ENCODE measurements at places on chromosomes 4 and X.
A peak's percentile ranks its signal among the peaks of the same experiment; 100 is the strongest.

DNA sequence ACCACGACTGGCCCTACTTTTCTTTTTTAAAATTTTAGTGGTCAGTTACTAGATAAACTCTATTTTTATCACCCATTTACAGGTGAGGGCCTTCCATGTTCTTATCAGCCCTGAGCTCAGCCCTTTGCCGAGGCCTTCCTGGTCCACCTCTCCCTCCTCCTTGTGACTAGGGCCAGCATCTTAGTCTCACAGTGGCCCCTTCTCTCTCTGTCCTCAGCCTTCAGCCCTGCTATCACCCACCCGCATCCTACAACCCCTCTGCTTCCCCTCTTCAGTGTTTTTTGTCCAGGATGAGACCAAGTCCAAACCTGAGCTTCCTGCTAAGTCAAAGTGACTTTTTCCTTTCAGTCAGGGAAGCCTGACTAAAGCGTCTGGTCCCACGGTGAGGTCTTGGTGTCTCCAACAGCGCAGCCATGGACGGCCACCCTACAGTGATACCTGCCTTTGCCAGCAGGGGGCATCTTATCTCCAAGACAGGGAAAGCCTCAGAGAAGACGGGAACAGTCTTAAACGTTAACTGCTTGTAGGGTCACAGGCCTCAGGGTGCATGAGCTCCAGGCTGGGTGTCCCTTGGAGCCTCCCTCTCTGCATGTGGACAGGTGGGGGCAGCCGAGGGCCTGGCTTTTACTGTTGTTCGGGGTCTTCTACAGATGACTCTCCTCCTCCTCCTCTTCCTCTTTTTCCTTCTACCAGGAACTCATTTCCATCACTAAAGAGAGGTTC, 11.7 kb upstream of the GAGE10 start:
- DNase-seq, result peak; percentile 58

DNA sequence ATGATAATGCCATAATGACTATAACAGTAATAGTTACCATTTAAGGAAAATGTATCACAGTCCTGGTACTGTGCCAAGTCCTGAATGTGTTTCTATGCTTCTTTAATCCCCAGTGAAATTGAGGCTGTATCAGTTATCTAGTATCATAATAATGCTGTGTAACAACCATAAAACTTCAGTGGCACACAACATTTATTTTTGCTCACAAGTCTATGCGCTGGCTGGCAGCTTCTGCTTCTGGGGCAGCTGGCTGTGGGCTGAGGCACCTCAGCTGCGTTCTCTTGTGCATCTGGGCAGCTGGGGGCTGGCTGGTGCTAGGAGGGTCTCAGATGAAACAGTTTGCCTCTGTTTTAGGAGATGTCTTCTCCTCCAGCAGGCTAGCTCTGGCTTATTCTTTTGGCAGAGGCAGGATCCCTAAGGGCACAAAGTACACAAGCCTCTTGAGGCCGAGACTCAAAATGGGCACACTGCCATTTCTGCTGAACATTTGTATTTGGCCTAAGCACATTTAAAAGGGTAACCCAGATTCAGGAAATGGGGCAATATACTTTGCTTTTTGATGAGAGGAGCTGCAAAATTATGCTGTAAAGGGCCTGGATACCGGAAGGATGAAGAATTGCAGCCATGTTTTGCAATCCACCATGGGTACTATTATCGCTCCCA, 62.6 kb upstream of the DHX15 start:
- DNase-seq, result no peak

DNA sequence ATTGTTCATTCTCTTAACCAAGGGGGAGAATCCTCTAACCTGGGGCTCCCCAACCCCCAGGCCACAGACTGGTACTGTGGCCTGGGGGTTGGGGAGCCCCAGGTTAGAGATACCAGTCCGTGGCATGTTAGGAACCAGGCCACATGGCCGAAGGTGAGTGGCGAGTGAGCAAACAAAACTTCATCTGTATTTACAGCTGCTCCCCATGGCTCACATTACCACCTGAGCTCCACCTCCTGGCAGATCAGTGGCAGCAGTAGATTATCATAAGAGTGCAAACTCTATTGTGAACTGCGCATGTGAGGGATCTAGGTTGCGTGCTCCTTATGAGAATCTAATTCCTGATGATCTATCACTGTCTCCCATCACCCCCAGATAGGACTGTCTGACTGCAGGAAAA, 957.2 kb upstream of the PRKX start:
- no peak for DNase-seq

DNA sequence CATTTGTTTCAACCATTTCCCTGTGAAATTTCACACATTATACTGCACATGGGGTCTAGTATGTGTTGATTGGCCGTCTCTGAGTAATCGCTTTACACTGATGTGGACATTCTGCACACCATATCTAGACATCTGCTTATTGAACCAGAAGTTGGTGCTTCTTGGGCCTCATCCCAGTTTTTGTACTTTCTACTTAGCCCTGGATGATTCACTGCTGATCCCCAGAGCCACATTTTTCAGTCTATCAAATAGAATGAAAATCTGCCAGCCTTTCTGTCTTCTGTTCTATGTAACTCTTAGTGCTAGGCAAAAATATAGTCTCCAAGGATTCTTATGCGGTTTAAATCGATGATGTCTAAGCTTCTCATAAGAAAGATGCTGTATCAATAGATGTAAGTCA, 40.5 kb upstream of the RELL1 start:
- DNase-seq, result no peak

DNA sequence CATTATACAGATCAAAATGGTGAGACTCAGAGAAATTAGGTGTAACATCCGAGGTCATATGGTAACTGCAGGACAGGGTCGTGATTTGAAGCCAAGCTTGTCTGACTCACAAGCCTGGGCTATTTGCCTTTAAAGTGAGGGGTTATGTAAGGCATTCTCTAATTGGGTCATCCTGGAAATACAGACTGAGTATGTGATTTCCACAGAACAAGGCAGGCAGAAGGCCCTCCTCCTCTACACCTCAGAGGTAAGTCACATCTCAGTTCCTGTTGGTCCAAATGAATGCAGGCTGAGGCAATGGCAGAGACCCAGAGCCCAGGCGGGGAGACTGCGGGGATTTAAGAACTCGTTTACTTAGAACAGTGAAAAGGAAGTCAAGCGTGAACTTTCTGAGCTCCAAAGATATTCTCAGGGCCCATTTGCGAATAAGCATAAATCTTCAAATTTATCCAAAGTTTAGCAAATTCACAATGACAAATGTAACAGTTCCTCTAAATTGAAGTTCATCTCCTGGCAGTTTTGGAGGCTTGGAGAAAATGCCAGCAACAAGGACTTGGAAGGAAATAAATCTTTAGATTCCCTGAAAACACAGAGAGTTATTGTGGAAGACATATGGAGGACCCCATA, 153.3 kb downstream of the LDB2 start:
- peak; percentile 34 for DNase-seq

DNA sequence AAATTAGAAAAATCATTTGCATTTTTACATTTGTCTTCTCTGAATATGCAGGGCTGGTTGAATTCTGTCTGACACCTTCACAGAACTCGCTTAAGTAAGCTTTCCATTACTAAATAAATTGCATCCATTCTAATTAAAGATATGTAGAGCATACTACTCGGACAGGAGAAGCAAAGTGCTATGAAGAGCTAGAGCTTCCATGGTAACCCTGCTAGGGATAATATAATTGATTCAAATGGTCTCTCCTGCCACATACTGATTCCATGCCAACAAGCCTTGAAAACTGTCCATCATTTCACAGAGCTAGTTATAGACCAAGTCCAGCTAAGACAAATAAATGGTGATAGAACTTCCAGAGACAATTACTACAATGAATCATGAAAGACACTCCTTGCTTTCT, 571.5 kb downstream of the KCNIP4 start:
- no peak for DNase-seq

GRCh38 chr4:176499518-176499917, 179.8 kb downstream of the SPCS3 start:
- DNase-seq, result no peak

- no peak for DNase-seq
Measured at GRCh38 chr4:129583868-129584267, 487.9 kb downstream of the C4orf33 start.

- no peak for DNase-seq
Measured at GRCh38 chr4:23818097-23818885, 71.6 kb downstream of the PPARGC1A start.

DNA sequence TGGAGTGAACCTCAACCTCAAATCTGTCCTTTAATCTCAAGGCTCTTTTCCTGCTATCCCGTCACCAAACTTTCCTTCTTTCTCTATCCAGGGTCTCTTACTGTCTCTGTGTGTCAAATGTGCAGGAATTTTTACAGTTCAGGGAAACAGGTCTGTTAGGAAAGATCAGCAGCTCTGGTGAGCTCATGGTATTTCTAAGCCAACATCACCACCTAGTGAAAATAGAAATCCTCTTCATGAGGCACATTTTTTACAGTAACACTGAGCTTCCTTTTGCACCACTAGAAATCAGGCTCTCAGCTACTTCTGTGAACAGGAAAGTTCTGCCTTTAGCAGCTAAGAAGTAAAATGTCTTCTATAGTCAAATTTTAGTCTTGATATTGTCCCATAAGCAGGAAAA, 39.6 kb downstream of the NUDT11 start:
- no peak for DNase-seq

GRCh38 chr4:138916763-138917162, 98.8 kb upstream of the NOCT start:
- DNase-seq, result no peak

DNA sequence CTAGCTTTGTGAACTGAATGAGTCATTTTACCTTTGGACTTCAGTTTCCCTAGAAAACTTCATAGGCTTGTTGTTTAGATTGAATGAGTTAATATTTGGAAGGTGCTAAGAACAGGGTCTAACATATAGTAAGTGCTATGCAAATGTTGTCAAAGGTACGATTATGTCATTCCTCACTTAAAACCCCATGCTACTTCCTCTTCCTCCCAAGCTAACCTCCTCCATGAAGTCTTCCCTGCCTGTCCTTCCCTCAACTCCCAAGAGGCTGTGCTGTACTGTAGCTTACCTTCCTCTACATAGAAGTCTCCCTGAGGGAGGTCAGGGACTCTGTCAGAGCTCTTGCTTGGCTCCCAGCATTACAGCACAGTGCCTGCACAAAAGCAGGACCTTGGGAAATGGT, 103.4 kb upstream of the PJA1 start:
- DNase-seq, result no peak

GRCh38 chrX:132025041-132025440, 1.9 kb downstream of the STK26 start:
- DNase-seq, result peak; percentile 21

GRCh38 chr4:128358231-128358912, 70.8 kb upstream of the PGRMC2 start:
- no peak for DNase-seq

DNA sequence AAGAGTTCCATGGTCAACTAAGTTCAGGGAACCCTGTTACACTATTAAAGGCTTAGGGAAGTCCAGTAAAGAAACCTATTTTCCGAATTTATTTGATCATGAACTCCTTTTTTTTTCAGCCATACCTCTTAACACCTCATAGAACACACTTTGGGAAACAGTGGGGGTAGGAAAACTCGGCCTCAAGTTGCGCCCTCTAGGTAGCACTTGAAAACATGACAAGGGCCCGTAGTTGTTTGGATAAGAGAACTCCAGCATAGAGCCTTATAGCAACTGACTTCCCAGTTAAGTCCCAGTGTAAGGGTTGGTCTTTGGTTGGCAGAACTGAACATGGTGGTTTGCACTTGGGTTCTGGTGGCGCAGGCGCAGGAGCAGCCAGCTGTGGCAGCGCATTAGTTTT, 14.4 kb downstream of the OGT start:
- DNase-seq, result no peak

- DNase-seq, result no peak
Measured at GRCh38 chr4:184416913-184417734, 57.2 kb downstream of the IRF2 start.

GRCh38 chr4:76300012-76300411, 6.5 kb upstream of the STBD1 start:
- no peak for DNase-seq

DNA sequence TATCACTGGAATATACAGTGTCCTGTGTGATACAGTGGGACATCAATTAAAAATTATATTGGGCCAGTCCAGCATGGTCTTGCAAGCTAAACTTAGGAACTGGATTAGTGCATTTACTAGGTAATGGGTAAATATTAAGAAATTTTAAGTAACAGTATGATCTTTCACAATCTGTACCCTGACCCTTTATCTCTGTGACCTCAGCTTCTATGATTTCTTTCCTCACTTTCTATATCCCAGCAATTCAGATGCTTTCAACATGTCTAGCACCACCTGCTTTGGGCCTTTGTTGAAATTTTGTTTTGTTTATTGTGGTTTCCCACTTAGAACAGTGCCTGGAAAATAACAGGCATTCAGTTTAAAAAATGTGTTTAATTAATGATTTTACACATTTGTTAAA, 2295.4 kb downstream of the ARAP2 start:
- DNase-seq, result no peak

GRCh38 chr4:153560908-153561307, 94.7 kb downstream of the TMEM131L start:
- no peak for DNase-seq

GRCh38 chr4:77623091-77623490, 17.5 kb downstream of the CXCL13 start:
- no peak for DNase-seq

GRCh38 chr4:20084488-20084887, 167.2 kb upstream of the SLIT2 start:
- no peak for DNase-seq

DNA sequence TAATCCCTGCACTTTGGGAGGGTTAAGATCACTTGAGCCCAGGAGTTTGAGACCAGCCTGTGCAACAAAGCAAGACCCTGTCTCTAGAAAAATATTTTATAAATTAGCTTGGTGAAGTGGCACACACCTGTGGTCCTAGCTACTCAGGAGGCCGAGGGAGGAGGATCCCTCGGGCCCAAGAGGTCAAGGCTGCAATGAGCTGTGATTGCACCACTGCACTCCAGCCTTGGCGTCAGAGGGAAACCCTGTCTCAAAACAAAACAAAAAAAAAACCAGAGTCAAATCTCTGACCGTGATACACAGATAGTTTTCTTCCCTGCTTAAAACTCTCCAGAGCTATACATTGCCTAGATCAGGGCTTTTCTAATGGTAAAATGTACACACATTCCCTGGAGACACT, 53.5 kb downstream of the CHST7 start:
- no peak for DNase-seq

GRCh38 chrX:40016749-40017148, 81.0 kb downstream of the BCOR start:
- DNase-seq, result no peak

DNA sequence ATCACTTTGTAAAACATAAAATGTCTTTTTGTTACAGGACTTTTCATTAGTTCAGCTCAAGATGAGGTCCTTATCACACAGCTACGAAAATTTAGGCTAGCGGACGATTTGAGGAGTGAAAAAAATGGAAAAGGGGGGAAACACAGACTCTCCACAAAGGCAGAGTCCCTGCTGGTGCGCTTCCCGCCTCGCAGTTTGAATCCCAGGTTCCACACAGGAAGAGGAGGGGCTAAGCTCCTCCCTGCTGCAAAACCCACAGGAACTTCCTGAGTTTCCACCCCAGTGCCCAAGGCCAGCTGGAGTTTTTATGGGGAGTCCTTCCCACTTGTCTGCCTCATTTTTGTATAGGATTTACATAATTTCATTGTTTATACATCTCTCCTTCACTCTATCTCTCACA, 11.2 kb downstream of the ADAM29 start:
- DNase-seq, result no peak

- peak; percentile 65 for DNase-seq
Measured at GRCh38 chr4:76198411-76199237, 15.0 kb downstream of the SCARB2 start.
